Head of caudate nucleus (tissue), 42 donors: ENCODE measurements at places on chromosomes 4 and X.
A peak's percentile ranks its signal among the peaks of the same experiment; 100 is the strongest.

DNA sequence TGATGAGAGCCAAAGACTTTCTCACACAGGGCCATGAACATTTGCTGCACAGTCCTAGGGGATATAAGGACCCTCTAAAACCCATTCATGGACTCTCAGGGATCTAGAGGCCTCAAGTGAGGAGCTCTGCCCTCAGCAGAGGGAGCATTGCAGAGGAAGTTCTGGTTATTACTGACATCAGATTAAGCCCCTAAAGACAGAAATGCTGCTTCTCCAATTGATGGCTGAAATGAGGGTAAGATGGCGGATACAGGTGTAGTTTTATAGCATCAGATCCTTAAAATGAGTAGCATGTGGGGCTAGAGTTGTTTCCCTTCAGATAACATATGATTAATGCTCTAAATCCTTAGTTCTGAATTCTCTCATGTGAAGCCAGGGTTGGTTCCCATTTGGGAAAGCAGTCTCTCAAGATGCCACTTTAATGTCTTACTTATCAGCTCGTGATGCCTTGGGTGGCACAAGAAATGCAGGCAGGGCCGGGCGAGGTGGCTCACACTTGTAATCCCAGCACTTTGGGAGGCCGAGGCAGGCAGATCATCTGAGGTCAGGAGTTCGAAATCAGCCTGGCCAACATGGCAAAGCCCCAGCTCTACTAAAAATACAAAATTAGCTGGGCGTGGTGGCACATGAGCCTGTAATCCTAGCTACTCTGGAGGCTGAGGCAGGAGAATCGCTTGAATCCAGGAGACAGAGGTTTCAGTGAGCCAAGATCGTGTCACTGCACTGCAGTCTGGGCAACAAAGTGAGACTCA, 7.9 kb downstream of the RHOH start:
- DNase-seq = no peak

- no peak for DNase-seq
Measured at GRCh38 chrX:38247051-38247450, 26.4 kb upstream of the SRPX start.

- DNase-seq = no peak
Measured at GRCh38 chrX:110671068-110671803, 124.4 kb downstream of the CHRDL1 start.

GRCh38 chrX:119489212-119490074, 21.2 kb downstream of the SLC25A5 start:
- DNase-seq = no peak

GRCh38 chr4:146916479-146917076, 29.1 kb downstream of the TTC29 start:
- no peak for DNase-seq

DNA sequence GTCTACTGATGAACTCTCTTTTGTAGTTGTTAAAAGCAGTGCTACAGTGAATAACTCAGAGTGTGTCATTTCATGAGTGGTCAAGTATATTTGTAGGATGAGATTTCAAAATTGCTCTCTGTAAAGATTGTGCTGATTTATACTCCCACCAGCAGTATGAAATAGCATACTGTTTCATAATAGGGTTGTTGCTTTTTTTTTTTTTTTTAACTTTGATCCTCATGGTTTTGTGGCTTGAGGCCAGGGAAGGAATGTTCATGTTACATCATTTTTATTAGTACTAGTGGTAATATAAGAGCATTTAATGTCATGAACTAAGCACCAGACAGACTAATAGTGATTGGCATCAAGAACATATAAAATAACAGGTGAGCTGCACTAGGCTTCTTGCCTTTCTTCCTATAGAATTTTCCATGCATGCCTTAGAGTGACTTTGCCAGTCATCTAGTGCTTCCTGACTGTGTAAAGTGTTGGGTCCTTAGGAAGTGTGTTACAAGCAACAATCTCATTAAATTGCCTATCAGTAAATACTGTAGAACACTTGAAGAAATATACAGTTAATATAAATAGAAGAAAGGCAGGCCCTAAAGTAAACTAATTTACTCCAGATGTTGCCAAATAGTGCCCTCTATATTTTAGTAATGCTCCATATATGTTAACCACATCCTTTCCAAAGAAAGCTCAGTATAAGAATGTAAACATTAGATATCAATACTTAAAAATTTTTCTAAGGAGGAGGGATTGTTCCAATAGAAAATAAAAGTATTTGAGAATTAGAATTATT, 38.6 kb upstream of the MSMO1 start:
- DNase-seq = no peak

DNA sequence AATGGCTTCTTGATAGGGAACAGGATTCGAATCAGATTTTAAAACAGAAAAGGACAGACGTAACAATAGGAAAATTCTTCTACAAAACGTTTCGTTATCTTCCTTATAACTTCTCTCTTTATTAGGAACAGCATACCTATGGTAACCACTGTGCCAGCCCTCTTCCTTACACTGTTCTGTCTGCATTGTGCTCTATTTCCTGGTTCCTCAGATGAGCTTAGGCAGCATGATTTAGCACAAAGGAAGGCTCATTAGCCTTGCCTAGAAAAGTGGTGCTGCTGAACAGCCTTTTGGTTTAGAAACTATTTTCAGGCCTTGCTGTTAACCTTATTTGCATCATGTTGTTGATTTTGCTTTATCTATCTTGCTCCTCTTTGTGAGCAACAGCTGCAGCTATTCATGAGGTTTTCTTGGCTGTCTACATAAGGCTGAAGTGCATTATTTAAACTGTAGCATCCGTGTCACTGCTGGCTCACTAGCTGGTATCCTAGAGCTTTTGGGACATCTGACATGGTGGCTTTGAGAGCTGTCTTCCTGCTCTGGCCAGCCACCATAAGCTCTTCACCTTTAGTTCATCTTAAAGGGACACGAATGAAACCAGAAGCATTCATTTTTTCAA, 69.9 kb upstream of the NRK start:
- no peak for DNase-seq

- peak; percentile 69 for DNase-seq
Measured at GRCh38 chrX:150768580-150769190, 75.5 kb downstream of the MTMR1 start.

DNA sequence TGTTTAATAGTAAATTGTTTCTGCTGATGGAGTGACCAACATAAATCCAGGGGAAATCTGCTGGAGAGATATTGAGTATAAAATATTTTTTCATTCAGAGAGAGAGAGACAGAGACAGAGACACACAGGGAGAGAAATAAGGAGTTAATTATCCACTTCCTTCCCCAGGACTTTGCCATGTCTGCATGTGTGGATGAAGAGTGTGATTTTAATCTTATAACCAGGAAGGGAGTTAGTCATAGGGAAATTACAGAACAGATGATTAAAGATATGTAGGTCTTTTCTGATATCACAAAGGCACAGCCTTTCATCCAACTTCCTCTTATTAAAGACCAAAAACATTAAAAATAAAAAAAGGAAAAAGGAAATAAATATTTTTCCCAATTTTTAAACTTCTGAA, 526.3 kb downstream of the SPRY1 start:
- no peak for DNase-seq

- no peak for DNase-seq
Measured at GRCh38 chr4:169225812-169226211, 44.9 kb downstream of the SH3RF1 start.

GRCh38 chr4:125013891-125014290, 300.9 kb upstream of the FAT4 start:
- DNase-seq = no peak

GRCh38 chr4:168128601-168129000, 36.3 kb downstream of the ANXA10 start:
- no peak for DNase-seq

GRCh38 chr4:105283501-105283900, 136.8 kb downstream of the TET2 start:
- DNase-seq = no peak

GRCh38 chr4:67687636-67688035, 13.3 kb downstream of the UBA6 start:
- DNase-seq = no peak

DNA sequence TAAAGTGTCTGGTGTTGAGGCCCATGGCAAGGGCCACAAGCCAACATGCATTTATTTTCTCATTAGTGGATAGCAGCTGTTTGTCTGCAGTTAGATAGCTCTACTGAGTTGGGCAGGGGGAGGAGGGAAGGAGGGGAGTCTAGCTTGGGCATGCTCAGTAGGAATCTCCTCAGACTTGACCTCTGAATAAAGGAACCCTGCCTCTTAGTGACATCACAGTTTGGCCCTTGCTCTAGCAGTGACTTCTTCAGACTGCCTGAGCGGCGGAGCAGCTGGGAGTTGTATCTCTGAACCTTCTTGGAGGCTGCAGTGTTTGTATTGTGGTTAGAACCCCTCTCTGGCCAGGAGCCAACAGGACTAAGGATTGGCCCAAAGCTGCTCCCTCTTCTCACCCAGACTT, 57.4 kb downstream of the BCORL1 start:
- no peak for DNase-seq

DNA sequence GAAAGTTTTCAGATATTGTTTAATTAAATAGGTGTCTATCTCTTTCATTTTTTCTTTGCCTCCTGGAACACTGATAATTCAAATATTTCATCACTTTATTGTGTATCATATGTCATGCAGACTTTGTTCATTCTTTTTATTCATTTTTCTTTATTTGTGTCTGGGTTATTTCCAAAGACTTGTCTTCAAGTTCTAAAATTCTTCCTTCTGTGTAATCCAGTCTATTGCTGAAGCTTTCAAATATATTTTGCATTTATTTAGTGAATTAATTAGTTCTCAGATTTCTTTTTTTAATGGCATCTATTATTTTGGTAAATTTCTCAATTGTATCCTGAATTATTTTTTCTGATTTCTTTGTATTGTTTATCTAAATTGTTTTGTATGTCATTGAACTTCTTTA, 70.1 kb downstream of the ZNF330 start:
- DNase-seq = no peak

DNA sequence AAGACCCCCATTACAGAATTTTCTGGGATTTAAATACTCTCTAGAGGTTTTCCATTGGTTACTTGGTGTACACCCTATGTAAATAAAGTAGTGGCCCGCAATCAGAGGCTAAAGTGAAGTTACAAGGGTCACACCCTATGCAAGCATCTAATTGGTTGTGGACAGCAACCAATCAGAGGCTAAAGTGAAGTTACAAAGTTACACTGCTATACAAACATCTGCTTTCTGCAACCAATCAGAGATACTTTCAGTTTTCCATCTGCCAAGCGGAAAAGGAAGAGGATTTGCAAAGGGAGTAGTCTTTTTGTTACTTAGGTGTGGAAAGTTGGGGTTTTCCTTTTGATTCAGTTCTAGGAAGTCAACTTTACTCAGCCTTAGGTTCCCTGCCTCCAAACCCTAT, 2.0 kb upstream of the ATRX start:
- DNase-seq = peak; percentile 27

GRCh38 chrX:104668550-104668949, 102.6 kb downstream of the IL1RAPL2 start:
- peak; percentile 2 for DNase-seq

DNA sequence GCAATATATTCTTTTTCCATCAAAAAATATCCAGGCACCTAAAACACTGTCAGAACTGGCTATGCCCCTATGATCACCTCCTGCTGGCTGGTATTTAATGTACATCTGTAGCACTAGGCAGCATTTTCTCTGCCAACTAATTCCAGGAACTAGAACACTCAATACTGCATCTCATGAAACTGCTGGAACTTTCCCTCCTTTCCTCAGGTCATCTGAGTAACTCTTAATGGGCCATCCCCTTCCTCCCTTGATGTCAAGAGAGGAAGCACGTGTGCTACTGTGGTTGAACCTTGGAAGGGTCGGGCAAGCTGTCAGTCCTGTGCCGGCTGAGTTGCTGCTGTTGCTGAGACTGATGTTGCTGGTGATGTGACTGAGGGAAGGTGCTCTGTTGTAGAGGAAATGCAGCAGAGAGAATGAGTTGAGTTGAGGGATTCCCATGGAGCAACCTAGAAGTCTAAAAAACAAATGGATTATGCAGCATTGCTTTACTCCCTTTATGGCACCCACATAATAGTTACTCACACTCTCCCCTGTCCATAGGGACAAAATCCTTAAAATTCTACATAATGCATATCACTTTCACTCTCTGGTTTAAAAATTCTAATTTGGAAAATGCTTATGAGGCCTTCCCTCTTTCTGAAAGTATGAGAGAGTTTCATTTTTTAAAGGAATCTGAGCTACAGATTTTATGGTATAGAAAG, 39.5 kb downstream of the TMEM165 start:
- no peak for DNase-seq

GRCh38 chrX:21946925-21947641, 6.6 kb downstream of the SMS start:
- DNase-seq = no peak

- no peak for DNase-seq
Measured at GRCh38 chr4:78661921-78662521, 110.5 kb downstream of the ANXA3 start.

- no peak for DNase-seq
Measured at GRCh38 chr4:54365691-54366090, 136.6 kb downstream of the PDGFRA start.

DNA sequence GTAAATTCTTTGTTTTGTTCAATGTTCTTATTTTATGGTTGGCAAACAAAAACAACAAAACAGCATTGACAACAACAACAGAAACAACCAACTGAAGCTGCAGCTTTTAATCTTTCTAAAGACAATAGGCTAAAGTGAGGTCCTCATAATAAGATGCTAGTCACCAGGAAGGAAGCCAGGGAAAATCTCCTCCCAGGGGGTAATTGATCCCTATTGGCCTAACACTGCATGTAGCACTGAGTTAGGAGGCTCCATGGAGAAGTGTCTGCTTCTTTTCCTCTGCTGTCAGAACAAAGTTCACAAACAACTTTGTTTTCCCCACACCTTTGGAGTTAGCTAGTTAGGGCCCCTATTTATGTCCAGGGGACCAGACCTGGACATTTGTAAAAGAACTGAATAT, 4.7 kb upstream of the LRAT start:
- DNase-seq = no peak

GRCh38 chr4:172845281-172845680, 323.3 kb upstream of the GALNT7 start:
- no peak for DNase-seq

- DNase-seq = no peak
Measured at GRCh38 chr4:59063015-59063720, 1953.0 kb upstream of the IGFBP7 start.

- no peak for DNase-seq
Measured at GRCh38 chrX:26373829-26374228, 157.9 kb downstream of the MAGEB5 start.

DNA sequence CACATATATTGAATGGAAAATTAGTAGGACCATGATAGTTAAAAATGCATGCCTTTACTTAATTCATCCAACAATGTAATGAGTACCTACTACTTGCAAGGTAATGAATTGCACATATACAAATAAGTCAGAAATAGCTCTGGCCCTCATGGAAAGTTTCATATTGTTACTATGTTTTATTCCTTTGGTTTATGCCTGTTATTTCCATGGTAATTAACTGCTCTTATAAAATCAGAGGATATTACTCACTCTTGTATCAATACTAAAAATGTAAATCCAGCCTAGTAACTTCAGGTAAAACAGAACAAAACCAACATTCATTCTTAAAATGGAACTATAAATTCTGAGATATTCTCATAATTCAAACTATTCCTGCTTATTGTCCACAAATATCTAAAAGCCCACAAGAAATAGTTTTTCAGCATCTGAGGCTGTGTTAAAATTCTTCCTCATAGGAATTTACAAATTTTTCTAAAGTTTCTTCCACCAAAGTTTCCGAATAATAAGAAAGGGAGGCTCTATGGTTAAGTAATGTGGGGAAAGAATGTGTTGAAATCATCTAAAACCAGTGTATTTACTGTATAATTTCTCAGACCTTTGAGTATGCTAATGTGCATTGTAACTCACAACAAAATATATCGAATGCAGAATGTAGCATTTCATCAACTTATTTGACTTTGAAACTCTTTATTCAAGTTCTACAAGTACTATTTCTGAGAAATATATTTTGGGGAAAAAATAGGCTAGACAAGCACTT, 444.2 kb downstream of the PDGFC start:
- no peak for DNase-seq
